ENCODE measurements at places on chromosomes 6 and 20.

GRCh38 chr6:136216503-136217401 lies 33.4 kb downstream of the MTFR2 start:
- no peak for DNase-seq

DNA sequence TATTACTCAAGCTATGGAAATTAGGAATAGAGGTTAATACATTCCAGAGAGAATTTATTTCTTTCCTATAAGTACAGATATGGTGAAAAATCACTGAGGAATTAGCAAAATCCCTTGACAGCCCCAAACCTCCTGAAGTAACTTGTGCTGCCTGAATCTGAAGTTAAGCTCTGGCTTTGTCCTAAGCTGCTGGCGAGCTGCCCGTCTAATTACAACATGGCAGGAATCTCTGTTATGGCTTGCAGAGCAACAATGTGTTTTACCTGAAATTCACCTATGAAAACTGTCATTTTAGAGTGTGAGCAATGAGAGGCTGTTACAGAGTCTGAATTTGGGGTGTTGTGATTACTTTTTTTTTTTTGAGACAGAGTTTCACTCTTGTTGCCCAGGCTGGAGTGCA lies 22.5 kb upstream of the IYD start:
- DNase-seq = no peak

- DNase-seq = no peak
Observed at GRCh38 chr6:158847786-158848185, 28.6 kb upstream of the EZR start.

GRCh38 chr20:14098261-14098660 lies 102.9 kb downstream of the MACROD2 start:
- no peak for DNase-seq

- DNase-seq = no peak
Observed at GRCh38 chr20:37668166-37668565, 25.7 kb upstream of the CTNNBL1 start.

DNA sequence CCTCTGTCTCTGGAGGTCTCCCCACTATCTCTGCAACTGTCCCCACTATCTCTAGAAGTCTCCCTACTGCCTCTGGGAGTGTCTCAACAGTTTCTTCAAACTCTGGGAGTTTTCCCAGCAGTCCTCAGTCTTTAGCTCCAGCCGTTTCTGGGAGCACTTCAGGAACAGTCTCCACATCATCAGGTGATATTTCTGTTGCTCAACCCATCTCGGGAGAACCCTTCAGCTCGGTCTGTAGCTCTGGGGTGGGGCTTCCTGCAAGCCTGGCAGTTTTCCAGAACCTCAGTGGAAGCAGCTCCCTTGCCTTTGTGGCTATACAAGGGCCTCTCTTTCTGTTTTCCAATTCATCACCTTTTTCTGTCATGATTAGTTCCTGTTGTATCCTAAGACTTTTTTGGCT lies 3.0 kb upstream of the SFTA2 start:
- no peak for DNase-seq

- DNase-seq = peak; percentile 71
Observed at GRCh38 chr20:63822276-63822696, 8.8 kb downstream of the ZBTB46 start.

DNA sequence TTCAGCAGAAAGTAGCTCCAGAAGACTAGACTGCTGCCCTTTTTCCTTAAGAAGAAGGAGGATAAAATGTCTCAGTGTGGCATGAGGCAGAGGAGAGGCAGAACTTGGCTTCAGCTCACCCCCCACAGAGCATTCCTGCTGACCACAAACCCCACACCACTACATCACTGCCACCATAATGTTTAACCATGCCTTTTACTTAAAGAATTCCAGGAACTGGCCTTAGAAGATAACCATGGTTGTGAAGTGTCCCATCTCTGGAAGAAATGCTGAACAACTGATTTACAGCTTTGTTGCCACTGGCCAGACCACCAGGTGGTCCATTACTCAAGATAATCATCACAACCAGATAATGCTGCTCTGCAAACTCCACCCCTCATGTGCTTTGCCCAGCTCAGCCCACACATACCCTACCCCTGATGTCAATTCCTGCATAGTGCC lies 154.1 kb downstream of the CD24 start:
- DNase-seq = no peak

DNA sequence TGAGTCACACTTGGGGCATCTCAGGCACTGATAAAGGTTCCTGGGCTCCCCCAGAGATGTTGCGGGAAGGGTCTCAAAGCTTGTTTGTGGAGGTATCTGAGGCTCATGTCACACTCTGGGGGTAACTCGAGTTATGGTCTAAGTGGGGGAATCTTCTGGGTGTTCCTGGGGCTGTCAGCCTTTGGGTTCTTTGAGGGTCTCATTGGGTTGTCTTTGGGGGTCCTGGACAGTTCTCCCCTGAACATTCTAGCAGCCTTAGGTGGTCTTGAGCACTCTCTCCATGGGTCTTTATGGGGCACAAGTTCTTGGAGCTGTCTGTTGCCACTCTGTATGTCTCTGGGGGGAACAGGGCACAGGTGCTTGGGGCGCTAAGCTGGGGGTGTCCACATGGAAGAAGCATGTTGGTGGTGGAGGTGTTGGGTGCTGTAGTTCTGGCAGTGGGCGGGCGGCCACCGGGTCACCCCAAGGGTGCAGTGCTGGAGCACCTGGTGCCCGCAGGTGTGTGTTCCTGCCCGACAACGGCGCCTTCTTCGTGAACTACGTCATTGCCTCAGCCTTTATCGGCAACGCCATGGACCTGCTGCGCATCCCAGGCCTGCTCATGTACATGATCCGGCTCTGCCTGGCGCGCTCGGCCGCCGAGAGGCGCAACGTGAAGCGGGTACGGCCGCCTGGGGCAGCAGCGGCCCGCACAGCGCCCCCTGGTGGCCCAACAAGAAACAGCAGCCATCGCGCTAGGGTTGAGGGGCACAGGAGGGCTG lies 7.1 kb upstream of the CAPN11 start:
- DNase-seq = no peak

GRCh38 chr20:43904827-43905177 lies 9.8 kb upstream of the TOX2 start:
- no peak for DNase-seq

DNA sequence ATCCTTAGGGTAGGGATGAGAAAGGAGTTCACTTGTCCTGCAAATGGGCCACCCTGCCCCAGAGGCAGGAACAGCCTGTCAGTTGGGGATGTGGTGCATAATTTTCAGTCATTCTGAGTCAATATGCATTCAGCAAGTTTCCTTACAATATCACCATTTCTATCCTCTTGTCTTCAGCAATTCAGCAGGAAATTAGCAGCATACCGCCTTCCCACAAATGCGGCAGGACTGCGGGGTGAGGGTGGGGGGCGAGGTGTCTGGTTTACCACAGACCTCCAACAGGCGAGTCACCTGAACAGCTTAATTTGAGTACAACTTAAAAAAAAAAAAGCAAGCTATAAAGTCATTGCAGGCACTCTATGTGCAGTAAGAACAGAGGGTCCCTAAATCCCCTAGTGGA lies 126.8 kb downstream of the MAP3K7 start:
- no peak for DNase-seq

- no peak for DNase-seq
Observed at GRCh38 chr20:60124776-60125381, 166.7 kb downstream of the CDH26 start.

GRCh38 chr6:25968769-25969168 lies 6.2 kb downstream of the TRIM38 start:
- DNase-seq = no peak

DNA sequence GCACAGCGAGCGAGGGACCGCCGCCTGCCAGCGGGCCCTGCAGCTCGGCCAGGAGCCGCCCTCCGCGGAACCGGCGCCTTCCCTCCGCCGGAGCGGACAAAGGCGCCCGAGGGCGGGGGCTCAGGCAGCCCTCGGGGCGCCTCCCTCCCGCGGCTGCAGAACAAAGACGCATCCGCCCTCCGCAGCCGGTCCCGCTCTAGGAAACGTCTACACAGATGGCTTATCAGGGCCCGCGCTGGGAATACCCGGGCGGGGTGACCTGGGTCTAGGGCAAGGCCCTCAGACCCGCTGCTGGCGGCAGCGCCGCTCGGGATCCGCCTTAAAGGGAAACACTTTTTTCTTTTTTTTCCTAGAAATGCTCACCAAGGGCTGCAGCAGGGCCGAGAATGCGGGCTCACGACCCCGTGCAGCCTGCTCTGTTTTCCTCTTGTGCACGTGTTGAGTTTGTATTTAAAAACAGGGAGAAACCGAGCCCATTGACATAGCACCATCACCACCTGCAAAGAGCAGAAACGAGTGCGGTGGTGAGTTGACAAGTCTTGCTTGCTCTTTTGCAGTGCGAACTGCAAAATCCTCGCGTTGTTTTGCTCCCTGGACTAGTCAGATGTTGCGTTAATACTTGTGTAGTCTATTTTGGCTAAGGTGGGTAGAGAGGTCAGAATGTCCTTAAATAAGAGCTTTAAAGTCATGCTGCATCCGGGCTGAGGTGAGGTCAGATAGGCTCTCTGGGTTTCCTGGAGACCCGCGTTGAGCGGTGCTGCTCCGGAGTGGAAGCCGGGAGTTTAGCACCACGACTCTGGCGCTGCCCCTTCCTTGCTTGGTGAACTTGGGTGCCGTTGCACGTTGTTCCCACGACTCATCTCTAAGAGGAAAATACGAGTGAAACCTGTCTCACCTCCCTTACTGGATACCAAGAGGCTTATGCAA lies 1.1 kb upstream of the RPS6KA2 start:
- DNase-seq = no peak

DNA sequence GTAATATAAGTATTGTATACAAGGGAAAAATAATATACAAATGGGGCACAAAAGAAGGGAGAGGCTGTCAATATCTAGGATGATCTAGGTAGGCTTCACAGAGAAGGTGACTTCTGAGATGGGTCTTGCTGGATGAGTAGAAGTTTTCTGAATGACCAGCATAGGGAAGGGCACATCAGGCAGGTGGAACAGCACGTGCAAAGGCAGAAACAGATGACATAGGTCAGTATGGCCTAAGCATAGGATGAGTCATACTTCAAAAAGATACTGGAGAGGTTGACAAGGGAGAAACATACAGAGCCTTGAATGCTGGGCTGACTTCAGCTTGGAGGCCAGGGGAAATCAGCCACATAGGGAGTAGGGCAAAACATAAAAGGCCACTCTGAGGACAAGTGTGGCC lies 31.9 kb upstream of the SIRPA start:
- DNase-seq = no peak

DNA sequence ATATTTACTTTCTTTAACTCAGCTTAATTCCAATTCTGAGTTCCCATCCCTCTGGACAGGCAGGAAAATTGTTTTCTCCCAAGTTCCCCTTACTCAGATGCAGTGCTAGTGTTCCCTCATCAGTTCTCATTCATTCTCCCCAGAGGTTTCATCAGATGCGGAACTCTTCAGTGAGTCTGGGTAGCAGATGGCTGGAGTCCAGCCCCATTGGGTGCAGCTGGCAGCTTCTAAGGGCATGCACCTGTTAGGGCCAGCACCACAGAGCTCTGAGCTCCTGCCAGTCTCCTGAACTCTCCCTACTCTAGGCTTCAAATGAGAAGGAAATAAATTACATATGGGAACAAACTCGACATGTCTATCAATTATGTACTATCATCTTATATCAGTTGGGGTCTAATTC lies 76.6 kb downstream of the SOD2 start:
- no peak for DNase-seq

DNA sequence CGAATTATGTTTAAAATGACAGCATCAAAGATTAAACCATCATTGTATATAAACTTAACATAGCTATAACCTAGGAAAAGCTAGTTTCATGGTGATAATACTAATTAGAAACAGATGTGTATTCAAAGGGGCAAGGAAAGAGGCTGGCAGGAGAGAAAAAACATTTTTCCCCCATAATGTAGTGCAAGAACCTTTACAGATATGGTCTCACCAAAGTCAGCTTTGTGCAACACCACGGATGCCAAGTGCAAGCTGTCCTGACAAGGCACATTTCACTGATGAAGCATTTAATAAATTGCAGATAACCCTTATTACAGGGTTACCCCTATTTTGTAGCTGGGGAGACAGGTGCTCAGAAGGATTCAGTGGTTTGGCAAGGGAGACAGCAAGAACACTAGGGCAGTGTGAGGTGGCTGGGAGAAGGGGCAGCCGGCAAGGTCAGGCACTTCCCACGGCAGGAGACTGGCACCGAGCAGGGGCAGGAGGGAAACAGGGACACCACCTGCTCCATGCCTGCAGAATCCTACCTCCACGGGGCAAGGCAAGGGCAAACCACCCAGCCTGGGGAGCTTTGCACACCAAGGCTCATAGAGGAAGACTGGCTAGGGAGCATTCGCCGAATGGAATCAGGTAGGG lies 6.5 kb downstream of the RPS6KA2 start:
- DNase-seq = peak; percentile 58

GRCh38 chr6:55696501-55696900 lies 117.5 kb upstream of the HMGCLL1 start:
- no peak for DNase-seq

GRCh38 chr6:44133003-44133931 lies 5.9 kb downstream of the TMEM63B start:
- no peak for DNase-seq

DNA sequence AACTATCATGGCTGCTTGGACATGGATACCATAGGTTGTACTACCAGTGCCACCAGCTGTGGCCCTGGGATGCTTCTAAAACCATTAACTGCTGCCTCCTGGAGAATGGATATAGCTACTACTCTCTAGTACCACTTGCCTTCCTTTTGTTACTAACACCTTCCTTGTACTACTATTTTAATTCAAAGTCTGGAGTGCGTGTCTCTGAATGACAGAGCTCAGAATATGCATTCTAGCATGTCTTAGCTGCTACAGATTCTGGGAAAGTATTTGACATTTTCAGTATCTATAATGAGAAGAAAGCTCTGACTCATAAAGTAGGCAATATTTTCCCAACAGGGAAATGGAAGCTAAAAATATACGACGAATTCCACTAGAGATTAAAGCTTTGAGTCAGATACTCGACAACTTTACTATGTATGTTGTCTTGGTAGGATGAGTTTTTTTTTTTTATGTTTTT lies 112.3 kb downstream of the PFDN4 start:
- no peak for DNase-seq

- DNase-seq = no peak
Observed at GRCh38 chr6:63636518-63637021, 968 bp downstream of the PHF3 start.

GRCh38 chr6:100886076-100886475 lies 4.9 kb upstream of the ASCC3 start:
- DNase-seq = no peak

DNA sequence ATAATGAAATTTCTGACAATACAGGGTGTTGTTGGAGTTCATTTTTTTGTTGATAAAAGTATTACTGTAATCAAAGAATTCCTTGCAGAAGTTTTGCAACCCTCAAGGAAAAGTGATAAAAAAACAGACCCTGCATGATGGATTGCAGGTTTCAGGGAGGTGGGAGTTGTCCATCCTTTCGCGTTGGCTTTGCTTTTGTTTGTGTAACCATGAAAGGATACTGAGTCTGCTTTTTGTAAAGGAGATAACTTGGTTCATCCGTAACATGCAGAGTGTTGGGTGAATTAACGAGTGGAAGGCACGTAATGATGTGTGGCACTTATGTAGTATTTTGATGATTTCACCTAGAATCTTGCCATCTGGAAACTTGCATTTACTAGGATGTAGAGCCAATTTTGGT lies 23.6 kb downstream of the FOXO3 start:
- DNase-seq = no peak

DNA sequence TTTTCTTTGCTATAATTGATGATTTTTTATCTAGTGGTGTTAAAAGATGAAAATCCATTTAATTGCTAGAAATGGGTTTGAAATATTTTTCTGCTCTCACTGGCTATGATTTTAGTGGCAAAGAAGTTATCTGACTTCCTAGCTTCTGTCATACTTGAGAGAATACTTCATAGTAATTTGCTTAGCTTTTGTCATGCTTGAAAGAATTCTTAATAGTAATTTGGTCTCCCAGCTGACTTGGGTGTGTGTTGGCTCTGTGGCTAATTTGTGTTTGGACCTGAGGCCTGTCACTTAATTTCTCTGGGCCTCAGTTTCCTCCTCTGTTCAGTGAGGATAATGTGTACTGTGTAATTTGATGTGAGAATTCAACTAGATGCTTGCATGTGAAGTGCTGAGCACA lies 12.8 kb upstream of the RMND1 start:
- no peak for DNase-seq
